ENCODE measurements at places on chromosomes 12 and 14.
A peak's percentile ranks its signal among the peaks of the same experiment; 100 is the strongest.

GRCh38 chr14:81535396-81536164 lies 1.9 kb upstream of the SEL1L start:
- DNase-seq = no peak

DNA sequence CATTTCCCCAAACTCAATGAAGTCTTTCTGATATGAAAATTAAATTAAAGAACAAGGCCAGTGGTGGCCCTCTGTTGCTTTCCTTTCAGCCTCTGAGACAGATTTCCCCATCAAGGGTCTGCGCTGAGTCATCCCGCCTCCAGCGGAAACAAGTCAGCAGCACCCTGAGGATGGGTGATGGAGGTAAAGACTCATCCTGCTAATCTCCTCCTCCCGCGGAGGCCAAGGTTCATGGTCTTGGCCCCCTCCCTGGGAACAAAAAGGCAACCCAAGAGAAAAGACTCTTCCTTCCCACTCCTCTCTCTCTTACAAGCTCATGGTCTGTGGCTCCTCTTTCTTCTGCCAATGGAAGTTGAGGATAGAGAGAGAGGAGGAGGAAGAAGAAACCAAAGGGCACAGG lies 9.0 kb upstream of the NUMB start:
- no peak for DNase-seq

DNA sequence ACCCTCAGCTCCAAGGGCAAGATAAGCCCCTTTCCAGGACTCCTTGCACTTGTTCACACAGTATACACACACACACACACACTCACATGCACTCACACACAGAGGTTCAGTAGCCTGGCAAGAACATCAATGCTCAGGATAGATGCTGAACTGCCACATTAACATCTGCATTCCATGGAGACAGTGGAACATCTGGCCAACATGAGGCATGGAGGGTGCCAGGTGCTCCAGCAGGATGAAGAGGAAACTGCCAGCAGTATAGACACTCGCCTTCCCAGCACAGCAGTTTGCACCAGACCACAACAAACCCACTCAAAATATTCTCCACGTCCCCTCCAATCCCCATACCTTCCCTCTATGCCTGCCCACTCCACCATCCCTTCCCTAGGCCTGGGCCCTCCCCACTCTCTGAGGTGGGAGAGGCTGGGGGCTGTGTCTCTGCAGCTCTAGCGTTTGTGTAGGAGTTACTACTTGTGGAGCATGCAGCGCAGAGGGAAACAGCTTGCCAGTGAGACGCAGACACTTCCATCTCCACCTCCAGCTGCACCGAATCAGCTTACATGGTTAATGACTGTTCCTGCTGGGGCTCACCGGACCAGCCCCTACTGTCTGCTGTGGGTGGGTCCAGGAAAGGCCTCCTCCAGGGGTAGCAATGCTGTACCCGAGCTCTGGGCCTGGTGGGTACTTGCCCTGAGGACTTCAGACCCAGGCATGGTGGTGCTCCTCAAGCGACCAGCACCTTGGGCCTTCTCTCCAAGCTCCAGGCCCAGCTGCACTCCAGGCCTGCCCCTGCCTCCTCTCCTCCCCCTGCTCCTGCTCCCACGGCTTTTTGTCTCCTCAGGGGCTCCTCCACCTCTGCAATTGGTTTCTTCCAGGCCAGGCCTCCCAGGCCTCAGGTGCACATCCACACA lies 18.6 kb upstream of the PLEKHG3 start:
- no peak for DNase-seq

DNA sequence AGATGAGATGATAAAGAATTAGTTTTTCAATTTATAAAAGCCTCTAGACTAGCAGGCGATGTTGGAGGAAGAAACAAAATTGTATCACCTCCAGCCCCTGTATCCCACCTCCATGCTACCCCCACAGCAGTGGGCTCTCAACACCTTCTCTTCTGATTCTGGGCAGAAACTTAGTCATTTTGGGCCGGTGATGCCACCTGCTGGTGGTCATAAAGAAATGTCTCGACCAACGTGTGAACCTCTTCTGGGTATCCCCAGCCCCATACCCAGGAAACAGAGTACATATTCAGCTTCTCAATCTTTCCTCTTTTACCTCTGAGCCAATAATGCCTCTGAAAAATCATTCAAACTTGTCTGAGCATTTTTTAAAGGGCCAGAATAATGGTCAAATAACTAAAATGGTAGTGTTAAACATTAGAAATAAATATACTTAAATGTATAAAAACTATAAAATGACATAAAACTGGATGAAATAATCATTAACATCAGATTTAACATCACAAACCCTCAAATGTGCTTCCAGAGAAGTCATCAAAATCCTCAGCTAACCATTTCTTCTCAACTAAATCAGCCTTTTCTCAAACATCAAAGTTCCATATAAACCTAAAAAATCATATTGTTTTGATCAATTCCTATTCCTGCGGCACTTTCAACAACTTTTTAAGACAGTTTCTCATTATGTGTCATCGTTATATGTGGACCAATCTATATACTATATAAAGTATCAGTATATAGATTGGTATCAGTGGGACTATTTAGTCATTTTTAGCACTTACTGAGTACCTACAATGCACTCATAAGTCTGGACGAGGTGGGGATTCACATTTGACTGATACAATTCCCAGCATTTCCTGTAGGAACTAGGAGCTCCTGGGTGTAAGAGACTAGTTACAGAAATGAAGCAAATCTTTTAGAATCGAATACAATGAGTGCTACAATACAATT lies 69.4 kb downstream of the ATXN2 start:
- DNase-seq = peak; percentile 26

GRCh38 chr12:14387219-14387871 lies 21.9 kb downstream of the ATF7IP start:
- no peak for DNase-seq

DNA sequence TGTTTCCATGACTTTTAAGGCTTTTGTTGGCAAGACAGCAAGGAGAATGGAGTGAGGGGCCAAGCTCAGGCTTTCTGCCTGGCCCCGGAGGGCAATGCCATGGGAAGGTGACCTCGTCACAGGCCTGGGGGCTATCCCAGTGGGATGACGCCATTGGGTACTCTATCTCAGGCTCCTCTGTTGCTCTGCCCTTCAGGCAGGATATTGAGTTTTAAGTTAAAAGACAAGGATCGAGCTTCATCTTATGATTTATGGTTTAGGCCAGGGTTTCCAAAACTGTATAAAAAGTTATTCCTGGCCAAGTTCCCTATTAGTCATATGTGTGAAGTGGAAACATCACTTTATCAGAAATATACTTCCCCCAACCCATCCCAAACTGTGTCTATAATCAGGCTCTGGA lies 127.7 kb downstream of the ZFP36L1 start:
- DNase-seq = no peak

GRCh38 chr14:105568859-105569766 lies 42.7 kb downstream of the TMEM121 start:
- DNase-seq = no peak

- DNase-seq = peak; percentile 82
Measured at GRCh38 chr14:91100102-91100501, 13.8 kb upstream of the DGLUCY start.

GRCh38 chr12:57222286-57223190 lies 5.9 kb downstream of the NXPH4 start:
- no peak for DNase-seq

- DNase-seq = peak; percentile 70
Measured at GRCh38 chr12:52370926-52371608, 3.8 kb upstream of the KRT85 start.

GRCh38 chr12:66744956-66745383 lies 66.1 kb upstream of the GRIP1 start:
- DNase-seq = no peak

DNA sequence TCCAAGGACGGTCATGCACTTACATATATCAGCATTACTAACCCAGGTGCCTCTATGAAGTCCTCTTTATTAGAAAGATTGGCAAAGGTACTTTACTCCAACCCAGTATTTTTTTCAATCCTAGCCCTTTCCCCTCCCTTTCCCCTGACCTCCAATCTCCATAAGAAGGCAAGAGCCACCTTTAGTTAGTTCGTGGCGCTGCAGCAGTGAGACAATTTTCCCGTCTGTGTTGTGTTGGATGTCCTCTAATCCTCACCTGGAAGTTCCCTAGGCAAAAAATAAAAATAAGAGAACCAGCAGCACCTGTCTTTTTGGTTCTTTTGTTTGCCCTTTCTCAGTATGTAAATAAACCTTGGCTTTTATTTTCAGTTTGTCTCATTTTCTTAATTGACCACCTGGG lies 439.6 kb upstream of the LRFN5 start:
- DNase-seq = no peak

DNA sequence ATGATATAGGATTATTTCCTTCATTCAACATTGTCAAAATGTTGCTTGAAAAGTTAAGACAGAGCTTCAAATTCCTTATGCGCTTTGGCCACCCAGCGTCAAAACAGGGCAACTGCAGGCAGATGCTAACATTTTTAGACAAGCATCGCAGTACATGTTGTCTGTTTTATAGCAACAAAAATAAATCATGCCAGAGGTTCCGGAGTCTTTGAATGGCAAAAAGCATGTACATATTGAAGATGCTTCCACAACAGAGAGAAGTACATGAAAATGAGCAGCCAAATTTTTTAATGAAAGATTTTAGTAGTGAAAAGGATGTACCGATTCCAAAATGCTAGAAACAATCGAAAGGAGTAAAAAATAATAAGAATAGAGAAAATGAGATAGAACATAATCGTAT lies 49.8 kb upstream of the USP15 start:
- no peak for DNase-seq

DNA sequence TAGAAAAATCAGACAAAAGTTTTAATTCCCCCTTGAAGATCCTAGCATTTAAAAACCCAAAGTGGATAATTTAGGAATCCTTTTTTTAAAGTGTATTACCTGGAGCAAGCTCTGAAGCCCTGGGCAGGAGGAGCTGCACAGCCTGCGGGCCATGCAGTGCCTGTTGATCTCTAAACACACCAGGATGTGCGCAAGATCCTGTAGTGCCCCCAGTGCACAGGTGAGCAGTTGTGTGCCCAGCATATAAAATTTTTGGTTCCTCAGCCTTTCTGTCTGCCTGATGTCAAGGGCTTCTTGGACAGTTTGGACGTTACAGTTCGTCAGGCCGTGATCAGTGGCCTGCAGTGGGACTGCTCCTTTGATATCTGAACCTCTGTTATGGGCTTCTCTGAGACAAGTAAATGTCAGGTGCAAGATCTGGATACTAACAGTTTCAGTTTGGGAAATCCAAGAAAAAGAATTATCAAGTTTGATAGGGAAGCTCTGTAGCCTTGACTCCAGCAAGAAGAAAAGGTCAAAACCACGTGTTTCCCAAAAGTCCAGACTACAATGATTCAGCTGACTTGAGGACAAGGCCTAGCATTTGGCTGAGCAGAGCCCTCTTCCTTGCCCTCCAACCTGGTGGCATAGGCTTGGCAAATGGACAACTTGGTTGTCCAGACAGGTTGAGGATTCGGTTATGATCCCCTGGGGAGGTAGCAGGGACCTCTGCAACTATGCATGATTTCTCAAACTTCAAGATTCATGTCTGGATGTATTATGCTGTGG lies 1.0 kb downstream of the ATXN7L3B start:
- no peak for DNase-seq

DNA sequence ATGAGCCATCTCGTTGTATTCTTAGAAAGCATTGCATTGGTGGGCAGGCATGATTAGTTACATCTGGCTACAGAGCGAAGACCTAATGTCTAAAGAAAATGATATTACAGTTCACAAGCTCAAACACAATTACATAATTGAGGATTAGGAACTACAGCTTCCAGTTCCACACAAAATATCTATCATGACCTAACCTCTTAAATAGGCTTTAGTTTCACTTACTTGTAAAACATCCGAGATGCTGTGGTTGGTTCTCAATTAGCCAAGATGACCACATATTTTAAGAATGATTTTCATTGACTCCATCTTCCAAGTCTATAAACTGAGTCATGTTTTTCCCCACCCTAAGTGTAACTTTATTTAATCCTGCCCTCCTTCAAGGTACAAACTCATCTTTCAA lies 69.5 kb downstream of the LRIG3 start:
- DNase-seq = no peak

DNA sequence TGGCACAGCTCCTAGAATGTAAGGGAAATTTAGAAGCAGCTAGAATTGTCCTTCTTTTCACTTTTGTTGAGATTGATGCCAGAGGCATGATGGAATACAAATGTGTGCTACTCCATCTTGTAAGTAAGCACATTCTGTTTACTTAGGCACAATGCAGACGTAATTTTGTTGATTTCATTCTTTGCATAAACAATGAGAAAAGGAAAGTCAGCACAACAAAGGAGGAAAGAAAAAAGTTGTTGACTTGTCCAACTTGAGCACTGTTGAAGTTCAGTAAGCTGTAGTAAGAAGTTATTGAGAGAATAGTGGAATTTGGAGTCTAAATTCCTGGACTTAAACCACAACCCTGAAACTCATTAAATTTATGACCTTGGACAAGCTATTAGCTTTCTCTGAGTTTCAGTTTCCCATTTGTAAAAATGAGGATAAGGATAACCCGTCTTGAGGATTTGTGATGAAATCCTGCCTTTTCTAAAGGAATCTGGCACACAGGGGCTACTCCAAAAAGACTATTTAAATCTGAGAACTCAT lies 19.4 kb upstream of the CNTN1 start:
- no peak for DNase-seq

DNA sequence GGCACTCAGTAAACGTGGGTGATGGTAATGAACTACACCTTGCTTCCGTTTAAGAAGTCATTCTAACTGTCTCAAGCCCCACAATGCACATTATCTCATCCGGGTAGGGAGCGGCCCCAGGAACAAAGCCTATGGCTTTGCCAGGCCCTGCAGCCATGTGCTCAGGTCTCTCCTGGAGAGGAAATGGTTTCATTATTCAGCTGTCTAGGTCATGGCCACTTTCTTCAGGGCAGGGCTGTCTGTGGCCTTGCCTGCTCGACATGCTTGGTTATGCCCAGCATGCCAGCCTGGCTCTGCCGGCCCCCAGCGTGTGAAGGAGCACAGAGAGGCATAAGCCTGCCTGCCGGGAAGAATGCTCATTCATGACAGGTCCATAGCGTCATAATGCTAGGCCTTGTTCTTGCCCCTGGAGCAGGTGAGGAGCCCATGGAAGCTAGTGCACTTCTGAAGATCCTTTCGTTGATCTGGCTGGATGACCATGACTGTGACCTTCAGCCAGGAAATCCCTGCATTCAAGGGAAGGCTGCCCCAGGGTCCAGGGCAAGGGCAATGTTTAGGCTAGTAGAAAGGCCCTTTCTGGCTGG lies 26.3 kb upstream of the FOS start:
- no peak for DNase-seq

- no peak for DNase-seq
Measured at GRCh38 chr14:32977913-32978312, 39.2 kb downstream of the NPAS3 start.

- DNase-seq = no peak
Measured at GRCh38 chr12:70258605-70259403, 15.6 kb downstream of the CNOT2 start.

- DNase-seq = no peak
Measured at GRCh38 chr12:105167346-105167745, 59.8 kb downstream of the WASHC4 start.
